Vagina (tissue), 2 donors: ENCODE measurements at places on chromosomes 2 and 18.

- peak; percentile 94 for DNase-seq
Measured at GRCh38 chr18:22933206-22933965, at the start of gene RBBP8. Gene RBBP8 (plus strand): TSS chr18:22933328. CDS start chr18:22936852, 3,524 bp downstream.

- DNase-seq = no peak
Measured at GRCh38 chr2:181677912-181678586, 2.3 kb downstream of the NEUROD1 start.

DNA sequence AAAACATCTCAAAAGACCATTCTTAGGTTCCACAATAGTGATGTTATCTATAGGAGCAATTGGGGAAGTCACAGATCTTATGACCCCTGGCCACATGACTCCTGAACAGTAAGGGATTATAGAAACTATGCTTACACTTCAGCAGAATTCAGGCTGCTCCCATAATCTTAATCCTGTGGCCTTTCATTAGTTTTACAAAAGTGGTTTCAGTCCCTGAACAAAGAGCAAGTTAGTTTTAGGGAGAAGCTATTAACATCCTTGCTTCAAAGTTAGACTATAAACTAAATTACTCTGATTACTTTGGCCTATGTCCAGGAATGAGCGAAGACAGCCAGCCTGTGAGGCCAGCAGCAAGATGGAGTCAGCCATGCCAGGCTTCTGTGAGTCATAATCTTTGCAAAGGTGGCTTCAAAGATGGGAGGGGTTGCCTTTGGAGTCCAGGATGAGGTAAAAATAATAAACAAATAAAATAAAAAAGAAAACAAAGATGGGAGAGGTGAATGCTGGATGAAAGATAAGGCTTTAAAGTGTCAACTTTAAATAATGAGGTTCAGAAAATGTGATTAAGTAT, 168.7 kb upstream of the NDUFV2 start:
- no peak for DNase-seq

GRCh38 chr2:137797641-137798040, 166.6 kb upstream of the HNMT start:
- no peak for DNase-seq

GRCh38 chr2:230471074-230471473, 55.1 kb downstream of the SP100 start:
- DNase-seq = no peak

GRCh38 chr2:186687807-186688211, 6.1 kb upstream of the FAM171B start:
- no peak for DNase-seq

- no peak for DNase-seq
Measured at GRCh38 chr18:55013685-55014084, 54.4 kb upstream of the CCDC68 start.

DNA sequence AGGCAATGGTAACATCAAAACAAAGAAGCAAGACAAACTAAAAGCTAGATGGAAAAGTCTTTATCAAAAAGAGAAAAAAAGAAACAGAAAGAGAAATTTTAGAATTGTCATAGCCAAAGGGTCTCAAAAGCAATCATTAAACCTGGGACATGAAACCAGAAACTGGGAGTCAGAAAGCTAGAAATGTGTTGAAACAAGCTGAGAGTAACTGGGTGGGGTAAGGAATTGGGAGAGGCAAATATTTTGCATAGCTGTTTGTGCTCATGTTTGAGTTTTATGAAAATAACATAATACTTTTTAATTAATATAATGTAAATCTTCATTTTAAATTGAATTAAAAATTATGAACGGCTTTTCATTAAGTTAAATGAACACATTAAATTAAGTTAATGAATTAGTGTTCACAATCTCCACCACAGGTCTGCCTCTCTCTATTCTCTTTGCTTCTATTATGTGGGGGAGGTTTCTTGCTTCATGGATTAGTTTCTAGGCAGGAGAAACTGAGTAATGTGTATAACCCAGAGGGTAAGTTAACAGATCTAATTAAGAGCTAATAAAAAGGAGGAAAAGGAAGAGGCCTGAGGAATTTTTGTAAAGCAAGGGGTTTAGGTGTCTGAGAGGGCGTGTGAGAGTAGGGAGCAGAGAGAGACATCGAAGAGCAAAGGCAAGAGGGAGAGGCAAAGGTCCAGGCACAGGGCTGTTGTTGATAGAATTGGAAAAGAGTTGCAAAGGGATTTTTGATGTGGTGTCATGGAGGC, 20.0 kb upstream of the SERPINB2 start:
- DNase-seq = no peak

- no peak for DNase-seq
Measured at GRCh38 chr2:107393516-107393915, 433.2 kb upstream of the RGPD4 start.

DNA sequence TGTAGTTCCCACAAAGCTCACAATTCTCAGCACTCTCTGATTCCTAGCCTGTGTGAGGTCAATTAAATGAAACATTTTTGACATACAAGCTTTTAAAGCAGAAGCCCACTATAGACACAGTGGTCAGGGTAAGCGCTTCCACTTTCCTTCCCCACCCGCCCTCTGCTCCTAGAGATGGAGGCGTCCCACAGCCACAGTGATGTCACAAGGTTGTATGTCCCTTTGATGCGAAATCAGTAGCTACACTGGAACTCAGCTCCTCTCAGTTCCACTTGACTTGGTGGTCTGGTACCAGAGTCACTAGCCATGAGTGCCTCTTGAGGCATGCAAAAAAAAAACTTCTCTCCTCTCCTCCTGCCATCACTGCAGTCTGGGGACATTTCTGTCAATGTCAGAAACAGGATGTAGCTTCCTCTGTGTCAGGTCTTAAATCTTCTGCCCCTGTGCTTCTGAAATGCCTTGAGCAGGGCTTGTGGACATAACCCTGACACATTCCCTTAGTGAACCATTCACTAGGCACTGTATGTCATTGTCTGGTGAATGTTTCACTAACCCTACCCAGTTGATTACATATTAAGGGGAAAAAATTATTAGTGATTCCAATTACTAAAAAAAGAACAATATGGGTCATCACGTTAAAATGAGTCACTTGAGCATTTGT, 7.8 kb downstream of the SULT1C4 start:
- DNase-seq = no peak

- DNase-seq = no peak
Measured at GRCh38 chr2:136055929-136056688, 61.8 kb downstream of the CXCR4 start.

GRCh38 chr2:161979490-161979889, 94.5 kb downstream of the DPP4 start:
- DNase-seq = no peak

- DNase-seq = no peak
Measured at GRCh38 chr2:73266061-73266901, 18.0 kb downstream of the FBXO41 start.

- no peak for DNase-seq
Measured at GRCh38 chr2:233977296-233977837, 60.2 kb downstream of the TRPM8 start.

GRCh38 chr2:168189835-168190569, 57.4 kb downstream of the STK39 start:
- no peak for DNase-seq

GRCh38 chr2:239471011-239471792, 70.4 kb upstream of the HDAC4 start:
- peak; percentile 54 for DNase-seq

- no peak for DNase-seq
Measured at GRCh38 chr18:48342581-48342980, 66.6 kb downstream of the ZBTB7C start.

DNA sequence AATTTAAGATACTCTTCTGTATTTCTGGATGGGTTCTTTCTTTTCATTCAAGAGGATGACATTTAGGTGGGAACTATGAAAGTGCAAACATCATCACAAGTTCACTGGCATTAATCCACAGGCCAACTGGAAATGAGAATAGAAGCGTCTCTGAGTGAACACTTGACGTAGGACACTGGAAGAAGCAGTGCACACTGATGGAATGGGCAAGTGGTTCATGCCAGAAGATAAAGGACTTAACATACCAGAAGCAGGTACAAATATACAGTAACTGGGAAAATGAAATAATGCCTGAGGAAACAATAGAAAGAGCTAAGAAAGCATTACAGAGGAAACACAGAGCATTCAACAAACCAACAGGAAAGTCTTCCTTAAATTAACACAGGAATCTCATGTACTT, 120.9 kb upstream of the CCDC195 start:
- DNase-seq = no peak

DNA sequence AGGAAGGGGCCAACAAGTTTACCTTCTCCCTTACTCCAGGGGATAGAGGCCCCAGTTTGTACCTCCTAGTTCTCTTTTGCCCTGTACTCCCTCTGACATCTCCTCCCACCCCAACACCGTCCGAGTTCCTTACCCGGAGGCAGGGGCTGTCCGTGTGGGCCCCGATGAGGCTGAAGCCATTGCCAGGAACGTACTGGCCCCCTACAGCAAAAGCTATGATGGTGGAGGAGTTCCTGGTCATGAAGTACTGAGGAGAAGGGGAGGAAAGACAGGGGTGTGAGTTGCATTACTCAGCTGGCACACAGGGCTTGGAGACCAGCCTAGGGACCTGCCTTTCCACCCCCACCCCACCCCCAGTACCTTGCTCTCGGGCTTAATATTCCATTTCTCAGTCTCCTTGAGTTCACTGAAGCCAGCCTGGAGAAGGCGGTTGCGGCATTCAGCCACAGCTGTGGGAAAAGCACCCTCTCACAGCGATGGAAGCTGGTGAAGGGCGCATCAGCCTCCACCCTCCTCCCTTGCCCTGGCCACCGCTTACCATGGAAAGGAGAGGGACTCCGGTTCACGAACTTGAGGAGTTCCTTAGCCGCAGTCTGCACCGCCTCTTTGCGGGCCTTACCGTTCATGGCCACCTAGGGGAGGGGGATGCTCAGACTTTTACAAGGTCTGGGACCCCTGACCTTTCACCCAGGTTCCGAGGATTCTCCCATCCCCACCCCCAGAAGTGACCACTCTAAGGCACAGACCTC, 1.0 kb downstream of the DNPEP start:
- DNase-seq = no peak

- DNase-seq = no peak
Measured at GRCh38 chr18:78643004-78643403, 336.6 kb upstream of the SALL3 start.

DNA sequence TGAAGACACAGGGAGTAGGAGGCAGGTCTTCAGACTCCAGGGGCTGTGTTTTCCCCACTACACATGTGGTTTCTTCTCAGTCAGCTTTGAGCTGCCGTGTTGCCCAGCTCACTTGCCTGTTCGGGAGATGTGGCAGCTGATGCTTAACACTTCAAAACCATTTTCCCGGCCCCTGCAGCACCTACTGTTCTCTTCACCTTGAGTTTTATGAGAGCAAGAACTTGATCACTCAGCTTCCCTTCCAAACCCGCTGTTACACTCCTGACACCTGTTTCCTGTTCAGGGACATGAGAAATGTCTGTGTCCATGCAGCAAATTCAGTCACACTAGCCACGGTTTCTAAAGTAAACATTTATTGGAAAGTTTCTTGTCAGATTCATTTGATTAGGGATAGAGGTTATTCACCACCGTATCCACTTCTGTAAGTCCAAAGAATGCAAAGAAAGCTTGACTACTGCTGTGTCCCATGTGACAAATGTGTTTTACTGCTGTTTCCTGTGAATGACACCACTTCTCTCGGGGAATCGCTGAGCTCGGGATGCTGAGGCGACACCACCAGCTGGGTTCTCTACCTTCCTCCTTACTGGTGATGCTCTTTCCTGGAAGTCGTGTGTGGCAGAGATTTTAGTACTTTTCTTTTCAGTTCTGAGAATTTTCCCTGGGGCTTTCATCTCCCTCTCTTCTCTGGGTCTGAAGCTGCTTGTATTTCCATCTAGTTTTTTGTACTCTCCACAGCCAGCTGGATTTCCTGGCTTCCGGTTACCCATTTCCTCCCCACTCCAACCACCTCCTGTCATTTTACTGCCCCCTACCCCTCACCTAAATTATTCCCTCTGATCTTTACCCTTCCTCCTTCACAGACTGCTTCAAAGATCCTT, 91.7 kb downstream of the KLF7 start:
- no peak for DNase-seq

- DNase-seq = no peak
Measured at GRCh38 chr2:166775176-166775575, 113.1 kb upstream of the XIRP2 start.
